Cortex of kidney (tissue), 1 donor: ENCODE measurements at places on chromosomes 11 and 22.

DNA sequence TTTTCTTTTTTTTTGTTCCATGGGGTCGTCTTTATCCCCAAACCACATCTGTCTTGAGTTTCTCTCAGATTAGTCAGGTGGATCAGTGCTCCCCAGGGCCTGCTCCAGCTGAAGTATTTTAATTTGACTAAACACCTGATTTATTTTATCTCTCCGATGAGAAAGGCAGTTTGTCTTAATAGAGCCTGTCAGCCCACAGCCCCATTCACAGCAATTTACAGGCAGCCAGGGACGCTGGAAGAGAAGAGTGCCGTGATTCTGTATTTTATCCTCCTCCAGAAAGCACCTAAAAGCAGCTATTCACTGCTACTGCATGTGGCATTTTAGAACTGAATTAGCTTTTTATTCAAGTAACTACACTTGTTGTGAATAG lies 164.5 kb downstream of the SOX6 start:
- DNase-seq: no peak

DNA sequence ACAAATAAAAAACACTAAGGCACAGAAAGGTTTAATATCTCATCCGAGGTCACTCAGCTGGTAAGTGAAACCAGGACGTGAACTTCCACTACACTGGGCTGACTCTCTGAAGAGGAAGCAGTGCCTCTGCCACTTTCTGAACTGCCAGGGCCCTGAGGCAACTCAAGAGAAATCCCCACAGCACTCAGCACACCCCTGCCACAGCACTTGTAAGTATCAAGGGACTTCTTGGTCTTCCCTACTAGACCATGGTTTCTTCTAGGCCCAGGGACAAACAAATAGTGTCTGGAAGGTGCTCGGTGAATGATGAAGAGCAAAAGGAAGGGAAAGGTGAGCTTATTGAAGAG lies 49.7 kb downstream of the RPL27A start:
- no peak for DNase-seq

DNA sequence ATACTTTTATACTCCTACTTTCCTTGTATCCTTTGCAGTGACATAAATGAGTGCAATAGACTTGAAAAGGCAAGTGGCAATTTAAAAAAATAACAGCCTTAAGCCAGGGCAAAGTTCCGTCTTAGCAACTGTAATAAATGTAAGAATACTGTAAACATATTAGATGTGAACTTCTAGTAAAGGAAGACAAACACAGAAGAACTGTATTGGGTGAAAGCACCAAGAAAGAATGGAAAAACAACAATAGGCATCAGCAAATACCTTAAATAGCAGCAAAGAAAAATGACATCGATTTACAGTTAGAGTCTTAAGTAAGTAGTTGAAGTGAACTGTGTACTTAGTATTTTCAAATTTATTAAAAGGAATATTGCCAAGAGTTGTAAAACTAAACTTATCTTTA lies 75.5 kb upstream of the TP53AIP1 start:
- DNase-seq: no peak

DNA sequence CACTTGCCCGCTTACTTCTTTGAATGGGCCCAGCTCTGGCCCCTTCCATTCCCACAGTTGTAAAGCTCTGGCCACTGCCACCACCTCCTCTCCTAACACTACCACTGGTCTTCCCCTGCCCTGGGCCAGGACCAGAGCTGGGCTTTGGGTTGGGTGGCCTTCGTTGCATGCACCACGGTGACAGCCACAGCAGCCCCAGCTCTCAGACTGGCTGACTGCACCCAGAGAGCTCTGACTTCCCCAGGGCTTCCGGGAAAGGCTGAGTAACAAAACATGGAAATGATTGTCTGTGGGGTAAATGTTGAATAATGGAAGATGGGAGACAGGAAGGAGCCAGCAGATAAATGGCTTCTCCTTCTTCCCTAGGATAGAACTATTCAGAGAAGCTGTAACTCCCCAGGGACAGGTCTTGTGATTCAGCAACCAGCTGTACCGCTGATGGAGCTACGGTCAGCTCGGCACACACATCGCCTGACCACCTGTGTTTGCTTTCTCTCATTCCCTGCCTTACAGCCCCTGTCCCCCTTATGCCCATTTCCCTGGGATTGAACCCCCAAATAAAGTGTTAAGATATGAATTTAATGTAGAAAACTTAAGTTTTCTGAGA lies 27.6 kb downstream of the SCN4B start:
- DNase-seq: no peak

GRCh38 chr11:19290356-19290755 lies 49.6 kb upstream of the E2F8 start:
- no peak for DNase-seq

DNA sequence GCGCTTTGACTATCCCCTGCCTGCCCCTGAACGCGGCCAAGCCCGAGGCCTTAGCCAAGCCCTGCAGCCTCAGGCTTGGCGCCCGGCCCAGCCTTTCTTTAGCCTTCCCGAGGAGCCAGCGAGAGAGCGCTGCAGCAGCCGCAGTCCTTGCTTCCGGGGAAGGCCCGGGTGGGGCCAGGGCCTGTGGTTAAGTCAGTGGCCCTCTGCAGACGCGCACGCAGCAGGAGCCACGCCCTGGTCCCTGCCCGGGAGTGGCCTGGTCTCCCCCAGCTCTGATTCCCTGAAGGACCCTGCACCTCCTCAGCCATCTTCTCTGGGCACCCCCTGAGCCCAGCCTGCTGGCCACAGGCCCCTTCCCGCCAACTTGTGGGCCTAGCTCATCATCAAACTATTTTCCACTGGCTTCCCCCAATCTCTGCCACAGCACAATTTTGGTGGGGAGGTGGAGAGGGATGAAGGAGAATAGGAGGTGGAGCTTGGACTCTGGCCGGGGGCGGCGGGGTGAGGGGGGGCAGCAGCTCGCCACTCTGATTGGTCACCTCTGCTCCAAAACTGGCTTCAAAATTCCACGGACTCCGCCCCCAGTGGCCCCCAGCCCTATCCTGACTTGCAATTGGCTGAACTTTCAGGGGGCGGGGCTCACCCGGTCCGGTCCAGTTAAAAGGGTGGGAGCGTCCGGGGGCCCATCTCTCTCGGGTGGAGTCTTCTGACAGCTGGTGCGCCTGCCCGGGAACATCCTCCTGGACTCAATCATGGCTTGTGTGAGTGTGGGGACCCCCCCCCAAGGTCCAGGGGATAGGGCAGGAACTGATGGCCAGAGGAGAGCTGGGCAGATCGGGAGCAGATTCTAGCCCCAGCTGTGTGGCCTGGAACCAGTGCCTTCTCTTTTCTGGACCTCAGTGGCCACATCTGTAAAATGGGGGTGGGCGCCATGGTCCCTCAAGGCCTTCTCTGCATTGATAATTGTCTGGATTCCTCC lies at the start of gene LGALS1:
Gene LGALS1, plus strand, starts transcription at position 686 of the 979 bp plus-strand sequence. Its CDS starts 67 bp downstream, at position 753.
- DNase-seq: no peak

GRCh38 chr11:72013765-72014711 lies 15.3 kb downstream of the IL18BP start:
- DNase-seq: no peak

- DNase-seq: no peak
Observed at GRCh38 chr11:12120031-12121008, 9.9 kb downstream of the MICAL2 start.

GRCh38 chr11:109914809-109915653 lies 178.2 kb upstream of the ZC3H12C start:
- DNase-seq: no peak

GRCh38 chr11:32309530-32310213 lies 125.7 kb downstream of the WT1 start:
- DNase-seq: no peak

DNA sequence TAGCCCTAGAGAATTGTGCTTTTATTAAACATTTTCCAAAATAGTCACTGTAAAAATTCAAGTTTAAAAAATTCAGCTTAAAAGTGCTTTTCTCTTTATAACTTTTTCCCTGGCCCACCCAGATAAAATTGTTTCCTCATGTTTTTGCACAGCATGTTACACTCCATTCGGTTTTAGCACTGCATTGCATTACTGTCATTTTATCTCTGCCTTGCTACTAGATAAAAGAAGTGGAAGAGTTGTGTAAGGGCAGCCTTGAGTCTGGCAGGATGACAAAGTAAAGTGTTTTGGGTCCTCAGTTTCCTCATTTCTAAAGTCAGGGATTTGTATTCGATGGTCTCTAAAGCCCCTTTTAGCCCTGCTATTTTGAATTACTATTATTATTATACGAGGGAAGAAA lies 99.8 kb downstream of the ATM start:
- DNase-seq: no peak

GRCh38 chr11:11538277-11538960 lies 83.4 kb downstream of the GALNT18 start:
- no peak for DNase-seq

DNA sequence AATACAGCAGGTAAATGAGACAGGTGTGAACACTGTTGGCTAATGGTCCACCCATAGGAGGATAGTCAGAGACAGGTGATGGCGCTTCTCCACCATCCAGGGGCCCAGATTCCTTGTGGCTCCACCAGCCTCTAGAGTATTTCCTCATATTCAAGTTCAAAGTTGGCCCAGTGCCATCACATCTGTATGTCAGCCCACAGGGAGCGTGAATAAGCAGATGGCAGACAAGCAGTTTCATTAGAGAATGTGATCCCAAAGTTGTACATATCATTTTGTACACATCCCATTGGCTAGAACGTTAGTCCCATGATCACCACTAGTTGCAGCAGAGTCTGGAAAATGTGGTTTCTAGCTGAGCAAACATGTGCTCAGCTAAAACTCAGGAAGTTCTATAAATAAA lies 11.0 kb upstream of the CWF19L2 start:
- no peak for DNase-seq

- DNase-seq: no peak
Observed at GRCh38 chr11:64186492-64187165, 658 bp downstream of the STIP1 start.

- DNase-seq: no peak
Observed at GRCh38 chr11:117790279-117790678, 6.7 kb downstream of the DSCAML1 start.

GRCh38 chr22:46145361-46145851 lies 4.9 kb upstream of the PPARA start:
- no peak for DNase-seq

DNA sequence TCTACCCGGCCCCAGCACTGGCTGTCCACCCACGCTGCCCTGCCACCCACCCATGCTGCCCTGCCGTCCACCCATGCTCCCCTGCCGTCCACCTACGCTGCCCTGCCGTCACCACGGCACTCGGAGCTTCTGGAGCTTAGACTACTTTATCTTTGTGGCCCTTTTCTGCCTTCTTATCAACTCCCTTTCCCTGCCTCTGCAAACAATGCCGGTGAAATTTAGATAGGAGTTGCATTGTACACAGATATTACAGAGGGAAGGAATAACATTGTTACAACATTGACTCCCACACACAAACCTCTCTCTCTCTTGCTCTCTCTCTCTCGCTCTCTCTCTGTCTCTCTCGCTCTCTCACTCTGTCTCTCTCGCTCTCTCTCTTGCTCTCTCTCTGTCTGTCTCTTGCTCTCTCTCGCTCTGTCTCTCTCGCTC lies 33.7 kb upstream of the BRSK2 start:
- no peak for DNase-seq

DNA sequence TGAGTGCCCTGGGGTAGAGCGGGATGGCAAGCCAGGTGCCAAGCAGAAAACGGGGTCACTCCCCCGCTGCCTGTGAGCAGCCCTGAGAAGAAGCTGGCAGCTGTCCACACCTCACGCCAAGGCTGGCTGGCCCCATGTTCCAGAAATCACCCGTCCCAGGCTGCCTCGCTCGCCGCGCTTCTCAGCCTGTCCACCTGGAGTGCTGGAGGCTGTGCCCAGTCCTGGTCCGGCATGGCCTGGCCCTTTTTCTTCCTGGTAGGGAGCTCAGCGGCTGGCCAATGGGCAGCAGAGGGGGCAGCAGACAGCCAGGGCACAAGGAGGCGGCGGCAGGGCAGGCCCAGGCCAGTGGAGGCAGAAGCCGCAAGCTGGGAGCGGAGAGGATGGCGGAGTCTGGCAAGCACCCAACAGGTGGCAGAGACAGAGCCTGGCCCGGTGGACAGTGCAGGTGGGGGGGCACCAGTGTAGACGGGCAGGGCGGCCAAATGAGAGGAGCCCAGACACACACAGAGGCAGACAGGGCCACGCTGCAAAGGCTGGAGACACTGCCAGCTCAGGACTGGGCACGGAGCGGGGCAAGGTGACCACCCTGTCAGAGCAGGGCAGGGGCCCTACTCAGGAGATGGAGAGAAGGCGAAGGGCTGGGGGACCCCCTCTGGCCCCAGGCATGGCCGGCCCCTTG lies 37.2 kb upstream of the TH start:
- DNase-seq: no peak

GRCh38 chr11:15903246-15903645 lies 453.1 kb downstream of the SOX6 start:
- DNase-seq: no peak

DNA sequence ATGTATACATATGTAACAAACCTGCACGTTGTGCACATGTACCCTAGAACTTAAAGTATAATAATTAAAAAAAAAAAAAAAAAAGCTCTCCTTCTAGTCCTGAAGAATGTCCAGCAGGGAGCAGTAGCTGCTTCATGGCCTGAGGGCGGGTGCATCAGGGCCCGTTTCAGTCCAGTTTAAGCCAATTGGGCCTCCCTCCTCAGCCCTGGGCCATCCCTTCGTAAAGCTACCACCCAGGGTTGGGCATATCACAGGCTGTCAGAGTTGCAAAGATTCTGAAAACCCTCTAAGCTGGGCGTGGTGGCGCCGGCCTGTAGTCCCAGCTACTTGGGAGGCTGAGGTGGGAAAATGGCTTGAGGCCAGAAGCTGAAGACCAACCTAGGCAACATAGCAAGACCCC lies 5.4 kb downstream of the TMPRSS13 start:
- DNase-seq: no peak

DNA sequence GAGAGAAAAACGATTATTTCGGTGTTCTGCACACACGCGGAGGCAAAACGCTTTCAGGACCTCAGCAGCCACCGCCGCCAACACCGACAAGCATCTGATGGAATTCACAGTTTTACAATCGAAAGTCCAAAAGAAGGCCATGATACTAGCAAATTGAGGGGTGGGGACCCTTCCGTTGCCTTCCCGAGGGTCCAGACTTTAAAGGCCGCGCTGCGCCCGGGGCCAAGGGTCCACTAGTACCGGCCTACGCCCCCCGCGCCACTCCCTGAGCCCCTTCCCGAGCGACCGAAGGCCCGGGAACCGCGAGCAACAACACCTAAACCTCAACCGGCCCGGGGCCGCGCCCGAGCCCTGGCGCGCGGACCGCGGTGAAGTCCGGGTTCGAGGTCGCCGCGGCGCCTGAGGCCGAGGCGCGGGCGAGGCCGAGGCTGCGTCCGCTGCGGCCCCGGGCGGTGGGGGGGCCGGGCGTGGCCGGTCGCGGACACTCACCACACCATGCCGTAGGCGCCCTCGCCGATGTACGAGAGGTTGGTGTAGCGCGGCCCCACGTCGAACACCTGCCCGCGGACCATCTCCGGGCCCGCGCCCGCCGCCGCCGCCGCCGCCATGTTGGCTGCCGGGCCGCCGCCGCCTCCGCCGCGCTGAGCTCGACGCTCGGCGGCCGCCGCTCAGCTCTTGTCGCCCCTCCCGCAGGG lies 465 bp downstream of the MAPK1 start:
- DNase-seq: no peak

GRCh38 chr11:70378506-70379134 lies 19.7 kb upstream of the CTTN start:
- no peak for DNase-seq

- no peak for DNase-seq
Observed at GRCh38 chr11:113494021-113494420, 18.8 kb upstream of the DRD2 start.
